ENCODE measurements at places on chromosomes 5 and 9.

GRCh38 chr5:137596941-137597340, 97.8 kb upstream of the SPOCK1 start:
- no peak for DNase-seq

DNA sequence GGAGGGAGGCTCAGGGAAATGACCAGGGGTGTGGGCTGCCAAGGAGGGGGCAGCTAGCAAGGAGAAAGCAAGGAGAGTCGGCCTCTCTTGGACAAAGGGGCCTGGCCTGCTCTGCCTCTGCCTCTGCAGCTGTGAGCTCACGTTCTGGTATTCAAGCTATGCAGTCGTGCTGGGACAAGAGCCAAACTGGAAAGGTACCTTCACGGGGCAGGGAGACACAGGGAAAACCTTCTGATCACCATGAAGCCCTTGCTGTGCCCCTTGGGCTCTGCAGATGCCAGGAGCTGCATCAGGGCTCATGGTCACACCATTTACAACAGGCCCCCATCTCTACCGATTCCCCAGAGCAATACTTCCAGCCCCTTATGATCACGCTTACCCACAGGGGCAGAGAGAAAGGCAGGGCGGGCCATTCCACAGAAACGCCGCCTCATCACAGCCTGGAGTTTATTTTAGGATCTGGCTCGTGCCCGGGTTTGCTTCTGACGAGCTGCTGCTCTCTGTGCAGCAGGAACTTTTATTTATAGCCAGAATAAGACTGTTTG, 63.2 kb downstream of the PRRT1B start:
- DNase-seq, result peak; percentile 91

GRCh38 chr9:127771570-127772189, 6.8 kb downstream of the SH2D3C start:
- DNase-seq, result no peak

DNA sequence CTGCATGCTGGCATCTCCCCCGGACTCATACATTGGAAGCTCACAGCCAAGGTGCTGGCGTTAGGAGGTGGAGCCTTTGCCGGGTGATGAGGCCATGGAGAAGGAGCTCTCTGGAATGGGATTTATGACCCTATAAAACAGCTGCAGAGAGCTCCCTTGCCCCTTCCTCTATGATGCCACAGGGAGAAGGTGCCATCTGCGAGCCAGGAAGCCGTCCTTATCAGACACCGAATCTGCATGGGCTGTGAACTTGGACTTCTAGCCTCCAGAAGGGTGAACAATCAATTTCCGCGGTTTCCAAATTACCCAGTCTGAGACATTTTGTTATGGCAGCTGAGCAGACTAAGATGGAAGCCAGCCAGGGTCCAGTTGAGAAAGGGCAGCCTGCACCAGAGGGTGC, 381.2 kb upstream of the IRX1 start:
- DNase-seq, result no peak

DNA sequence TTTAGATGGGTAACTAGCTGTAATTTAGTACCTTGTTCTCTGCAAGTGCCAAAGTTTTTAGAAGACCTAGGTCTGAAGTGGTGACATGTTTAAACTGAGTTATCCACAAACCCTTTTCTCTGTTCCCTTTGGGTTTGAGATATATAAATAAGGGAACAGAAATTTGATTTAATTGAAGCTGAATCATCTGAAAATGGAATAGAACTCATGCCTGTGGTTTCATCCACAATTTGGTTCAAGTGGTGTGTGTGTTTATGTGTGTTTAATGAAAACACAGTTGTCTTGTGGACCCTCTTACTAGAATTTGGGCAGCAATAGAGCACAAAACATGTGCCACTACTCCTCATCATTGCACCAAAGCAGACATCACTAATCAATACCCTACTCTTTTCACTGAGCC, 216.9 kb downstream of the GLIS3 start:
- no peak for DNase-seq

DNA sequence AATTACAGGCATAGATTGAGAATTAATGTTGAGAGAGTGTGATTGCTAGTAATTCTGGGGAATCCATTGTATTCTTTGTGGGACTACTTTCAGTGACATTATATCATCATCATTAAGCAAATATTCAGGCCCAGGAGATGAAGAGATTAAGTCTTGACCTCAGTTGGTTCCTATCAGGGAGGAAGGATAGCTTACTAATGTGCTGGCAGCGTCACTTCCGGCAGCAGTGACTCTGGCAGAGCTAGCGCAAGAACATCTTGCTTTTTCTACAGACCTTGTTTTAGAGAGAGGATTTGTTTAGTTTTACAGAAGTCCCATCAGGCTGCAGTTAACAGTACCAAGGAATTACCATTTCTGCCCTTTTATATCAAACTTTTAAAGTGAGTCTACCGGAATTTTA, 20.3 kb downstream of the OSTF1 start:
- no peak for DNase-seq

DNA sequence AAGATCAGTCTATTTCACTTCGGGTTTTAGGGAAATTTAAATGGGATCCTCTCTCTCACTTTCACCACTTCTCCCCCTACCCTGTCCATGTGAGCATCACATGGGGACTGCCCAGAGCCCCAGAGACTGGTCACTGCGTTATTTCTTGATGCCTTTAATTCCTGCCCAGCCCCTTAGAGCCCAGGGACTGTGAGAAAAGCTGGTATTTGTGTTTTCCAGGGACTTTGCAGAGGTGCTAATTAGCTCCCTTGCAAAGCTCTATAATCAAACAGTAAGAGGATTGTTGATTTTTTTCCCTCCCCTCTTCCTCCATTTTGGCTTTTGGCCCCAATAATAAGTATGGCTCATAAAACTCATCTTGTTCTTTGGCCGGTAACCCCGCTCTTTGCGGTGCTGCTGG, 35.6 kb downstream of the NTRK2 start:
- no peak for DNase-seq

DNA sequence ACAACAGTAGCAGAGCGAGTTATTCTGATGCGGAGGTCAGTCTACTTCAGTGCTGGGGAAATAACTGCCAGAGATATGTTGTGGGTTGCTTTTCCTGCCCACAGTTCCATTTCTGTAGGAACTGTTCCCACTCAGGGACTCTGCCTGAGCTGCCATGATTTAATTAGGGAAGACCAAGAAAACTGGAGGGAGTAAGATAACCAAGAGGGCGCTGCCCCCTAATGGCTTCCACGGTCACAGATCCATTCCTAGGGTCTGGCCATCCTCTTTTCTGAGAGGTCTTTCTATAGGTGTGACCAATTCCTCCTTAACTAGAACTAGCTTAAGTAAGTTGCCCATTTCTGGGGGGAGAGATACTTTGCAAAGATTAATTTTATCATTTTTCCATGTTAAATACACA, 125.9 kb downstream of the APBA1 start:
- DNase-seq, result peak; percentile 33

GRCh38 chr5:81398741-81399140, 4.8 kb upstream of the ACOT12 start:
- no peak for DNase-seq

DNA sequence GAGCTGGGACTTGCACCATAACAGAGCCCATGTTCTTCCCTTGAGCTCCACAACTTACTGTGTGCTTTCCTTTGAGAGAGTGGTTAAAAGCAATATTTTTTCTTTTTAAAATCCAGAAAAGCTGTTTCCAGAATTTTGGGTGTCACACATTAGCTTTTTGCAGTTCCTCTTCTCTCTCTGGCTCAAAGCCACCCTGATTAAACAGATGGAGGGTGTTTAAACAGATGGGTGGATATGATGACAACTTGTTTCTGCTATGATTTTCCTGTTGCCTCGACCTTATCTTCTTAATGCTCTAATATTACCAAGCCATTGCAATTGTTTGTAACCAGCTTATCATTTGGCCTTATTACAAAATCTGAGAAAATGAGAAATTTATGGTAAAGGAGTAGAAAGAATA, 22.9 kb upstream of the CFAP95 start:
- DNase-seq, result no peak

- no peak for DNase-seq
Measured at GRCh38 chr9:134063571-134064450, 4.0 kb downstream of the BRD3 start.

DNA sequence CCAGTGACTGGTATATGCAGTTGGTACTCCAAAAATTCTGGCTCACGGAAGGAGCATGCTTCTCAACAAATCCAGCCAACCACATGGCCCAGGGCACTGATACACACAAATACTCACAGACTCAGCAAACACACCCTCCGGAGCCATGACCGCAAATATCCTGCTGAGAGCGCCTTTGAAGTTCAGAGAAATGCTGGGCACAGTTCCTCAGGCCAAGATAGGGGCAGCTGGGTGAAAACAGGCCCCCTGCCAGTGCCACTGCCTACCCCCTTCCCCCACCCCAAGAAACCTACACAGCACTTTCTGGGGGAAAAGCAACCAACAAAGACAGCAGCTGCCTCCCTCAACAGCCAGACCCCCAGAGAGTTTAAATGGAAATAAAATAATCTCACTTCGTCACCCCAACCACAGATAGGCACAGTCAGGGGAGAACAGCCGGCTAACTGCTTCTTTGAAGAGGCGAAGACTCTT, 120.0 kb downstream of the C5orf15 start:
- DNase-seq, result peak; percentile 70

DNA sequence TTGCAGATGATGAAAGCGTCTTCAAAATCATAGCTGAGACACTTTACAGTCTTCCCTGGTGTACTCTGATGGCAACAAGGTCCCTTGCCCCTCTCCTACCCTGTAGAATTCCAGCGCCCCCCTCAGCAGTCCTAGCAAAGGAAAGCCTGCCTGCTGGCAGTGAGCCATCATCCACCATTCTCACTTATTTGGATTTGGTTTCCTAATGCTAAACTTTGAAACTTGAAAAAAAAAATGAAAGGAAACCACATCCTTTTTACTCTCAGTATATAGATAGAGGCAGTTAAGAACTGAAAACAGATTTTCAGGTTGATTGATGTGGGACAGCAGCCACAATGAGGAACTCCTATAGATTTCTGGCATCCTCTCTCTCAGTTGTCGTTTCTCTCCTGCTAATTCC, at the start of gene GZMA:
Gene GZMA, plus strand, starts transcription at position 299 of the 400 bp plus-strand sequence. Its CDS starts 37 bp downstream, at position 336.
- no peak for DNase-seq
